ENCODE measurements at places on chromosomes 12 and 14.

GRCh38 chr14:91027561-91027960 is 32.9 kb downstream of the RPS6KA5 start:
- DNase-seq: no peak

GRCh38 chr12:131599190-131600159 is 111.4 kb upstream of the SFSWAP start:
- no peak for DNase-seq

GRCh38 chr12:18651525-18651924 is 86.3 kb downstream of the PLCZ1 start:
- no peak for DNase-seq

- DNase-seq: no peak
These were observed 1.0 kb upstream of the TIMELESS start for GRCh38 chr12:56450241-56450640.

- peak; percentile 24 for DNase-seq
These were observed 23.3 kb upstream of the EMP1 start for GRCh38 chr12:13173012-13173932.

GRCh38 chr12:95215949-95216348 is 1.3 kb downstream of the FGD6 start:
- no peak for DNase-seq

- no peak for DNase-seq
These were observed 51.6 kb downstream of the EFCAB11 start for GRCh38 chr14:89902881-89903280.

DNA sequence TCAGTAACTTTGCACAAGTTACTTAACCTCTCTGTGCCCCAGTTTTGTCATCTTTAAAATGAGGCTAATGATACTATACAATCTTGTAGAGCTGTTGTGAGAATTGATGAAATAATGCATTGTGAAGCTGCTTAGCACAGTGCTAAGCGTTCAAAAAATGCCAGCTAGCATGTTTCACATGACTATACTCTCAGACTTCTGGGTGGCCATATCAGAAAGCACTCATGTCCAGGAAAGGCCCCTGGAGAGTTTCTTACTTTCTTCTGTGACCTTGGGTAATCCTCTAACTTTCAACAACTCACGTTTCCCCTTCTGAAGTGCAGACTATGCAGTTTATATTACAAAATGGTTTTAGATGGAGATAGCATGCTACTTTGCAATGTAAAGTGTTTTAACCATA is 68.1 kb downstream of the TPH2 start:
- DNase-seq: no peak

GRCh38 chr12:16844875-16845274 is 238.9 kb upstream of the LMO3 start:
- no peak for DNase-seq

DNA sequence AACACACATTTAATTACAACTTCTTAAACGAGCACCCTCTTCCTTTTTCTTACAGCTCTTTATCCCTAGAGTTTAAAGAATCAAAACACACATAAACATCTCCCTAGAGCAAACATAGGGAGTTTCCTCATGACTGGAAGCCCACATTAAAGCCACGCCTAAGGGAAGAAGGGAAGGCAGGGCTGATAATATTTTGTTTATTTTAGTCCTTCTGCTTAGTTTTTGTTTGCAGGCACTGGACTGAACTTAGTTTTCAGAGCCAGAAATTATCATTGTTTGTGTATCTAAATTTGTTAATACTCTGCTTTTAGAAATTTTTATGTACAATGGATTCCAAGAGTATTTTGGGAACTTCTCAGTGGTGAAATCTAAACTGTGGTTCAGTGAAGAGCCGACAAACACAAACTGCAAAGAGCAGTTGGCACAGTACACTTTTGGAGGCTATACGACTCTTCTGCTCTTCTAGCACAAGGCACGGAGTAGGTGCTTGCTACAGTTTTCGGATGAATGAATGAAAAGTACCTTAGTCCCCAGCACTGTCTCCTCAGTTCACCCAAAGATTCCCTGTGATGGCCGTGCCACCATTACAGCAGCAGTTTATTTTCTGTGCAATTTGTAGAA is 17.6 kb upstream of the AMIGO2 start:
- no peak for DNase-seq

- no peak for DNase-seq
These were observed 5.4 kb upstream of the CAMKK2 start for GRCh38 chr12:121301876-121302275.

- no peak for DNase-seq
These were observed 456.9 kb downstream of the BCAT1 start for GRCh38 chr12:24491968-24492367.

DNA sequence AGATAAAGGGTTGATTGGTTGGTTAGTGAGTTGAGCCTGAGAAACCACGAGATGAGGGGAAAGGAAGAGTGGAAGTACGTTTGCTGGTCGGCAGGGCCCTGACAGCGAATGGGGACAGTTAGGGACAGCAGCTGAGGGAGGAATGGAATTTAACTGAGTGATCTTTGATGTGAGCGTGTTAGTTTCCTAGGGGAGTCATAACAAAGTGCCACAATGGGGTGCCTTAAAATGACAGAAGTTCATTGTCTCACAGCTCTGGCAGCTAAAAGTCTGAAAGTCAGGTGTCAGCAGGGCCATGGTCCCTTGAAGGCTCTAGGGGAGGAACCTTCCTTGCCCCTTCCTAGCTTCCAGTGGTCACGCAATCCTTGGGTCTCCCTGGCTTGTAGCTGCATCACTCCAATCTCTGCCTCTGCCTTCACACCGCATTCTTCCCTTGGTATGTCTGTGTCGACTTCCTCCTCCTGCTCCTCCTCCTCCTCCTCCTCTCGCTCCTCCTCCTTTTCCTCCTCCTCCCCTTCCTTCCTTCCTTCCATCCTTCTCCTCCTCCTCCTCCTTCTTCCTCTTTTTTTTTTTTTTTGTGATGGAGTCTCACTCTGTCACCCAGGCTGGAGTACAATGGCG is 26.0 kb upstream of the RIN3 start:
- DNase-seq: no peak

GRCh38 chr14:79351011-79351410 is 860.3 kb downstream of the DIO2 start:
- no peak for DNase-seq

GRCh38 chr12:108446766-108447165 is 68.3 kb upstream of the FICD start:
- DNase-seq: no peak

- DNase-seq: no peak
These were observed 509.6 kb downstream of the FUT8 start for GRCh38 chr14:65922142-65922541.

GRCh38 chr14:64705381-64706118 is 1.3 kb downstream of the PLEKHG3 start:
- no peak for DNase-seq

DNA sequence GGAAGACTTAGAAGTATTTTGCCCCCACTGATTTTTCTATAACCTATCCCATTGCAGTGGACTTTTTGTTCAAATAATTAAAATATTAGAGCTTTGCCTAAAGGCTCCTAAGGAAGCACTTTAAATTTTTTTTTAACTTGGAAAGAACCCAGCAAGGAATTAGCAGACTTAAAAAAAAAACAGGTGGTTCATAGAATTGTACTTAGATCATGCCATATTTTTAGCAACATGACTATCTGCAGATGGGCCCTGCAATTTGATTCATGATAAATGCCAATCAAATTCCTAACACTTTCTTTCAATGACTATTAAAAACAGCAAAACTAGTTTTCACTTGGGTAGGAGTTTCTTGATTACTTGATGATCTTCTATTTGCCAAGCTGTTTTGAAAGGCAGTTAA is 11.5 kb downstream of the ADAMTS20 start:
- no peak for DNase-seq

DNA sequence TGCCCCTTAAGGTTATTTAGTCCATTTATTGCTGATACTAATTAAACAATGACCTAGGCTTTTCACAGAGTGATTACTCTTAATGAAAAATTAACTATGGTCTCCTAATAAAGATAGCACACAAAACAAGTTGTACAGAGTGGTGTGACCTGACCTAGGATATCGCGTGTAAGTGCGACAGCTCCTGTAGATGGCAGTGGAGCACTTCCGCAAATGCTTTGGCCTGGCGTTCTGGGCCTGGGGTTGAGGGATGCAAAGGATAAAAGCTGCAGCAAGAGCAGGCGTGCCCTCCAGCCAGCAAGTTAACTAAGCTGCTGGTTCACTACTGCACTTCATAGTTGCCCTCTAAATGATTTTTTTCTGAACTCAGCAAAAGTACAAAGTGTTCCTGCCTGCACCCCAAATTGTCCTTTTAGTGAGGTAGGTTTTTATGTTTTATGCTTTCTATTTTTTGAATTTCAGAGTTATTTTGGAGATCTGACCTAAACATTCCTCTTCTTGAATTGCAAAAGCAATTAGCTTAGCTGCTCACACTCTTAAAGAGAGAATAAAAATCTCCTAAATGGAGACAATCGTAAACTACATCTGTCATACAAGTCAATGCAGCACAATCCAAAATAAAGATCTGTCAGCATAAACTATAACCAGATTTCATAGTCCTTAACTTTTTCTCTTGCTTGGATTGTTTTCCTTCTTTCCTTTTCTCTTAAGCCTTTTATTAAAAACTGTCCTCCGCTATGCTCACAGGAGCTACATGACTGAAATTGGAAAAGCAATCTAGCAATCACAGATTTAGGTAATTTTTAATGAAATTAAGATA is 379.6 kb downstream of the LRIG3 start:
- no peak for DNase-seq

GRCh38 chr14:99266181-99267178 is 5.5 kb downstream of the BCL11B start:
- DNase-seq: peak; percentile 83

DNA sequence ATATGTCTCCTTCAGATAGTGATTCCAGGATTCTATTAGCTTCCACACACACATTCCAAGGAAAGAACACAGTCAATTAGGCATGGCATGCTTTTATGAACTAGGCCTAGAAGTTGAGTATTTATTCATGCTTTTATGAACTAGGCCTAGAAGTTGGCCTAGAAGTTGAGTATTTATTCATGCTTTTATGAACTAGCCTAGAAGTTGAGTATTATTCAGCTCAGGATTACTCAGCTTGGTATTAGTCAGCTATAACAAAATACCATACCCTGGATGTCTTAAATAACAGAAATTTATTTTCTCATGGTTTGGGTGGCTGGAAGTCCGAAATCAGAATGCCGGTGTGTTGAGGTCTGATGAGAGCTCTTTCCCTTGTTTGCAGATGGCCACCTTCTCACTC is 442.7 kb upstream of the FLRT2 start:
- DNase-seq: no peak

DNA sequence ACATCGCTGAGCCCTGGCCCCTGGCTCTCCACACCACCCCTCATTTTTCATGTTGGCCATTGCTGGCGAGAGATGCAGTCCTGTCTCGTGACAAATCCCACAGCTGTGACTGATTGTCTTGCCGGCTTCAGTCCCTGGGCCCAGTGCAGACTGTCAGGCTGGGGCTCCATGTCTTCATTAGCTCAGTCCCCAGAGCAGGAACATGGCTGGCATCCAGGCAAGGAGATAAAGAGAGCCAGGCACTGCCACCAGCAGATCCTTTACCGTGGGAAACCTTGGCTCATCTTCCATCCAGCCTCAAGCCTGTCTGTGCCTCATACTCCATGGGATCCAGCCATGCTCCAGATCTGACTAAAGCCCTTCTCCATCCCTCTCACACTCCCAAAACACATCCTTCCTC is 284.7 kb upstream of the FKBP4 start:
- DNase-seq: no peak

DNA sequence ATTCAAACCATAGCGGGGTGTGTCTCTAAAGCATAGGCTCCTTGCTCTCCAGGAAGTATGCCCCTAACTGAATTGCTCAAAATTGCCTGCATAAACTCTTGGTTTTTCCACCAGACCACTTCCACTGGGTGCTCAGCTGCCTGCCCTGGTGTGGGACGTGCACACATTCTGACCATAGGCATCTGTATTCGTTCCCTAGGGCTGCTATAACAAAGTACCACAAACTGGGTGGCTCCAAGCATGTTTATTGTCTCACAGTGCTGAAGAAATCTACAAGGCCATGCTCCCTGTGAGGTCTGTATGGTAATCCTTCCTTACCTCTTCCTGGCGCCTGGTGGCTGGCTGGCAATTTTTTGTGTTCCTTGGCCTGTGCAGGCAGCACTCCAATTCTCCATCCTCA is 16.4 kb upstream of the GALNT6 start:
- no peak for DNase-seq

GRCh38 chr12:47707905-47708543 is 2.2 kb upstream of the RPAP3 start:
- no peak for DNase-seq

DNA sequence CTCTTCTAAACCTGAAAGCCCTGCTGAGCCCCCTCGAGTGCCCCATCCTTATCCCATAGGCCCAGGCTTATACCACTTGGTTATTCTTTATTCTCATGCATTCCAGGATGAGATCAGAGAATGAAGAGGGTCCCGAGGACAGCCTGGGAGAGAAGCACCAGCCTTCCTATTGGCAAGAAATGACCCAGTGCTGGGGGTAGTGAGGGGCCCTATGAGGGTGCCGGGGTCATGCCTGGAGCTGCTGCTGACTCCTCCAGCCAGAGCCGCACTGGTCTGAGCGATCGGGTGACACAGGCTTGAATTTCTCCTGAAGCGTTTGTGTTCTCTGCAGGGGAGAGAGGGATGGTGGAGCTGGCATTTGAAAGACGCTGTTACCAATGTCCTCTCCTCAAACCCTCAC is 18.1 kb downstream of the MORN3 start:
- no peak for DNase-seq

- DNase-seq: no peak
These were observed 185.6 kb downstream of the FOXG1 start for GRCh38 chr14:28952161-28952560.

DNA sequence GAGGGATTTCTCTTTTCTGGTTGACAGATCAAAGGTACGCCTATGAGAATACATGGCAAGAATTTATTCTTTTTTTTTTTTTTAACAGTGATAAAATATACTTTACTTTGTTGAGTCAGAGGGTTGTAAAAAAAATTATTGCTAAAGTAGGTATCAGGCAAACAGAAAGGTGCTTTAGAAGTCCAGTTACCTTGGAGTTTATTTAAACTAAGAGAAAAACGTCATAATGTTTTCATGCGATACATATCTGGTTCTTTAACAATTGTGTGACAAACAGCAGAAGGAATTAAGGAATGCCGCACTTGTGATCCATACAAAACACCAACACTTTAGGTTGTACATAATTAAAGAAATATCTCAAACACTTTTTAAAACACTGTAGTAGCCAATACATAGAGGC is 94.2 kb downstream of the BORCS5 start:
- DNase-seq: no peak

GRCh38 chr12:6361834-6362233 is 13.5 kb downstream of the SCNN1A start:
- no peak for DNase-seq

All from stimulated activated CD4-positive, alpha-beta T cell treated with anti-CD3 and anti-CD28 coated beads, TNF-alpha, amount 100 ng/mL, for 48 hours (primary cell).